ENCODE measurements at places on chromosomes 2 and 18. TPM values are rescaled to one million over a fixed set of nuclear protein-coding genes. Genes with fewer than 3 reads are reported as not detected.

PLA2R1 gene
- polyA plus RNA-seq: 112 TPM

CDCA7 gene
- polyA plus RNA-seq: 34.9 TPM

- no peak for DNase-seq
Observed at GRCh38 chr2:193549661-193550060, 1354.9 kb upstream of the TMEFF2 start.

GRCh38 chr2:17223211-17223610 is 295.0 kb downstream of the RAD51AP2 start:
- DNase-seq: no peak

LYPD6 gene
- 21.0 TPM for polyA plus RNA-seq

Data from right renal cortex interstitium (tissue), 3 donors.